Lower lobe of right lung (tissue), 2 donors: ENCODE measurements at places on chromosomes 3 and 15.

DNA sequence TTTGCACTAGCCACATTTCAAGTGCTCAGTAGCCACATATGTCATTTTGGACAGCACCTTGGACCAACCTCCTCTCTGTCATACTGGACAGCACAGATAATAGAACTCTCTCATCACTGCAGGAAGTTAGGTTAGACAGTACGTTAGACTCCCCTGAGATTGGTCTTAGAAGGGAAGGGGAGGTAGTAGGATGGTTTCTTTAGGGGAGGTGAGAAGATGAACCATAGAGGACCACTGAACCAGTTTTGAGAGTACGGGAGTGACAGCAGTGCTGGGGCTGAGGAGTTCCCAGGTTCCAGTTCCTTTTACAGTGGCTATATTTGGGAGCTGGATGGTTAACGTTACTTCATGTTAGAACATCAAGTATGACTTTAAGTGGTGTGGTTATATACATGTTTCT lies 7.8 kb downstream of the LRCH3 start:
- H3K4me1 ChIP-seq: peaks cover 39% of the 10 kb centered on the region
- DNase-seq: no peak
- no peak overlapping the region for H3K4me3 ChIP-seq
- no peaks in the 10 kb centered on the region for H3K36me3 ChIP-seq
- no peak overlapping the region for H3K27ac ChIP-seq

- H3K4me1 ChIP-seq: no peaks in the 10 kb centered on the region
- H3K27me3 ChIP-seq: no peaks in the 10 kb centered on the region
- no peak overlapping the region for H3K27ac ChIP-seq
- DNase-seq: no peak
- no peak overlapping the region for H3K4me3 ChIP-seq
Observed at GRCh38 chr15:44163370-44163769, 31.7 kb downstream of the FRMD5 start.

DNA sequence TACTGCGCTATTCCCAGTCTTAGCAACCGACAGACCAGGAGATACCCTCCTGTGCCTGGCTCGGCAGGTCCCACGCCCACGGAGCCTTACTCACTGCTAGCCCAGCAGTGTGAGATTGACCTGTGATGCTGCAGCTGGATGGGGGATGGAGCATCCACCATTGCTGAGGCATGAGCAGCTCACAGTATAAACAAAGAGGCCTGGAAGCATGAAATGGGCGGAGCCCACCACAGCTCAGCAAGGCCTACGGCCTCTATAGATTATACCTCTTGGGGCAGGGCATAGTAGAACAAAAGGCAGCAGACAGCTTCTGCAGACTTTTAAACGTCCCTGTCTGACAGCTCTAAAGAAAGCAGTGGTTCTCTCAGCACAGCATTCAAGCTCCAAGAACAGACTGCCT lies 160.3 kb downstream of the ANXA2 start:
- no peak overlapping the region for H3K4me3 ChIP-seq
- H3K27me3 ChIP-seq: no peaks in the 10 kb centered on the region
- no peaks in the 10 kb centered on the region for H3K4me1 ChIP-seq
- no peak for DNase-seq
- no peak overlapping the region for H3K27ac ChIP-seq

DNA sequence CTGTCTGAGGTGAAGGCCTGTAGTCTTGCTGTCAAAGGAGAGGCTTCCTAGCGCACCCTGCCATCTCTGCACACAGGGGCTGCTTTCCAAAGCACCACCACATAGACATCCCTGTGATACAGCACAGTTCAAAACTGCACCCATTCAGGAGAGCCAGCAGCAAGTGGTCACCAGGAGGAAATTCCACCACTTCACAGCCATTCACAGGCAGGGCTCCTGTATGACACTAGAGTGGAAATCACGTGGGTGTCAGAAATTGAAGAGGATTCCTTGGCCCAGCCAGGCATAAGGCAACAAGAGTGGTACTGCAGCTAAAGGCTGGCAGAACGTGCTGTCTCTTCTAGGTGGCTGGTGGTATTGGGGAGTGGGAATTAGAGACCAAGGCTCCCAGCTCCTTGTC lies 102.8 kb downstream of the RFTN1 start:
- H3K4me1 ChIP-seq: peaks cover 21% of the 10 kb centered on the region
- DNase-seq: no peak
- H3K27me3 ChIP-seq: no peaks in the 10 kb centered on the region
- H3K4me3 ChIP-seq: no peak overlapping the region

- no peaks in the 10 kb centered on the region for H3K27me3 ChIP-seq
- H3K4me1 ChIP-seq: no peaks in the 10 kb centered on the region
- no peaks in the 10 kb centered on the region for H3K36me3 ChIP-seq
- H3K27ac ChIP-seq: no peak overlapping the region
- H3K4me3 ChIP-seq: no peak overlapping the region
Observed at GRCh38 chr3:171058058-171058457, 31.5 kb upstream of the SLC2A2 start.

DNA sequence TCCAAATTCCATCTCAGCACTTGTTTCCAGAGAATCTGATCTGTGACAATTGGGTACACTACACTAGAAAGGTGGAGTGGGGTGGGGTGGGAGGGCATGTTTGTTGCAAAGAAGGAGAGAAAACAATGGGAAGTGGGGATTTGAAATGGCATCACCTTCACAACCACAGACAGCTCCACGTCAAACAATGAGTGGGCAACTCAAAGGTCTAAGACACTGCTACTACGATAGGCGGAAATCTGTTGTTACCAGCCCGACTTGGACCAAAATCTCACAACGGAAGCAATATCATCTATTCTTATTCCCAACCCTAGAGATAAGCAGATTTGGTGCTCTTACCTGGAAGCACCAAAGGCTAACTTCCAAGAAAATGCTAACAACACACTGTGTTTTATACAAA lies 3.3 kb downstream of the CYP19A1 start:
- no peaks in the 10 kb centered on the region for H3K36me3 ChIP-seq
- no peak overlapping the region for H3K27ac ChIP-seq
- no peak for DNase-seq

DNA sequence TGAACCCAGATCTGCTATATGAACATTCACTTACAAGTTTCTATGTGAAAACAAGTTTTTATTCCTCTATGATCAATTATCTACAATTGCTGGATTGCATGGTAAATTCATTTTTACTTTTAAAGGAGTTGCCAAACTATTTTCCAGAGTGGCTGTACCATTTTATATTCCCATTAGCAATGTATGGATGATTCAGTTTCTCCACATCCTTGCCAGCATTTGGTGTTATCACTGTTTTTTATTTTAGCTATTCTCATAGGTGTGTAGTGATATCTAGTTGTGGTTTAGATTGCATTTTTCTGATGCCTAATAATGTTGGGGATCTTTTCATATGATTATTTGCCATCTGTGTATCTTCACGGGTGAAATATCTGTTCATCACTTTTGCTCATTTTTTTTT lies 78.3 kb downstream of the APBA2 start:
- H3K4me1 ChIP-seq: no peaks in the 10 kb centered on the region
- H3K27ac ChIP-seq: no peak overlapping the region
- H3K27me3 ChIP-seq: no peaks in the 10 kb centered on the region

DNA sequence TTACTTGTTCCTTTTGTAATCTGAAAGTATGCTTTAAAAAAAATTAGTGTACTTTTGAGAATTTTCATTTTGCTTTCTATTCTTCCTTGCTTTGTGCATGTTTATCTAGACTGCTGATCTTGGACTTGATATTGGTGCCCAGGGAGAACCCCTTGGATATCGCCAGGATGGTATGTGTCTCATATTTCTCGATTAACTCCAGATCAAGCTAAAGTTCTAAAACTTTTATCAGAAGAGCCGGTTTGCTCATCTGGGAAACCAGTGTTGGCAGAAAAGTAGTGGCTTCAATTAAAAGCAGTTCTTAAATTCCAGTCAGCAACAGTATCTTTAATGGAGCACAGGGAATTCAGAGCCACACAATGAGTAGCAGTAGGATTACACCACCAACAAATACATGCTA lies 38.6 kb downstream of the CTNNB1 start:
- H3K27me3 ChIP-seq: no peaks in the 10 kb centered on the region
- peaks cover 95% of the 10 kb centered on the region for H3K36me3 ChIP-seq
- H3K4me3 ChIP-seq: no peak overlapping the region
- no peaks in the 10 kb centered on the region for H3K4me1 ChIP-seq
- H3K27ac ChIP-seq: no peak overlapping the region

GRCh38 chr3:149765762-149766334 lies 13.6 kb upstream of the COMMD2 start:
- H3K4me3 ChIP-seq: no peak overlapping the region
- no peaks in the 10 kb centered on the region for H3K36me3 ChIP-seq
- no peaks in the 10 kb centered on the region for H3K27me3 ChIP-seq
- H3K4me1 ChIP-seq: no peaks in the 10 kb centered on the region

DNA sequence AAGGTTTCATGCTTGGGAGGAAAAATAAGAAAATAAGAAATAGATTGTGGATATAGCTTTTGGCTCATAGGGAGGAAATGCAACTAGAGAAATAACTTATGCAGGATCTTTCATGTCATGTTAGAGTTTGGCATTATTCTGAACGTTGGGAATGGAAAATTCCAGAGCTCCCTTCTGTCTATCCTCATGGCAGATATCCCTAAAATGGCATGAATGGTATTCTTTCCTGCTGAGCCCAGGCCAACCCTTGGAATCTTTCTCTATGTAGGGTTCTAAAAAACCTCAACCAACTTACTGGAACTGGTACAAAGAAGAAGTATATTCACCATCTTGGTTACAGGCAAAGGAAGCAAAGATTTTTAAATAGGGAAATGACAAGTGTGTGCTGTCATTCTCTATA lies 212.5 kb downstream of the CHST2 start:
- H3K4me3 ChIP-seq: no peak overlapping the region
- no peak overlapping the region for H3K27ac ChIP-seq
- DNase-seq: no peak

DNA sequence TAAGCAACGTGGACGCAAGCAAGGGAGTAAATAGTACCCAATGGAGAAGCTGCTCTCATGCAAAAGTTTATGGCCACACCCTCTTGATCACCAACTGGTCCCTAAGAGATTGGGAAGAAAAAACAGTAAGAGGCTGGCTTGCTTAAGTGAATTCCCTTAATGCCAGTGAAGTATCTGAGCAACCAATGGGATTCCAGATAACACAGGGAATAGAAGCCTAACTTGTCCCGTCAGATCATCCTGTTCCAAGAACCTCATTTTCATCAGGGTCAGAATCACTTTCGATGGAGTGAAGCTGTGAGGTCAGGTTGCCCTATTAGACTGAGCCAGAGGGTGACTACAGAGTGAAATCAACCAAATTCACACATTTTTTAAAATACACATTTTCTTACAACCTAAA lies 104.3 kb downstream of the CD47 start:
- H3K4me1 ChIP-seq: peaks cover 50% of the 10 kb centered on the region
- no peak overlapping the region for H3K4me3 ChIP-seq
- no peaks in the 10 kb centered on the region for H3K27me3 ChIP-seq
- H3K27ac ChIP-seq: peak overlapping the region; percentile 32
- no peaks in the 10 kb centered on the region for H3K36me3 ChIP-seq

GRCh38 chr3:124599147-124599765 lies 131.0 kb upstream of the UMPS start:
- no peak overlapping the region for H3K4me3 ChIP-seq
- no peaks in the 10 kb centered on the region for H3K4me1 ChIP-seq
- no peaks in the 10 kb centered on the region for H3K36me3 ChIP-seq
- no peaks in the 10 kb centered on the region for H3K27me3 ChIP-seq
- no peak overlapping the region for H3K27ac ChIP-seq

GRCh38 chr3:81913886-81914663 lies 152.6 kb upstream of the GBE1 start:
- DNase-seq: no peak
- no peaks in the 10 kb centered on the region for H3K4me1 ChIP-seq
- no peak overlapping the region for H3K4me3 ChIP-seq
- no peaks in the 10 kb centered on the region for H3K36me3 ChIP-seq
- H3K27me3 ChIP-seq: no peaks in the 10 kb centered on the region

DNA sequence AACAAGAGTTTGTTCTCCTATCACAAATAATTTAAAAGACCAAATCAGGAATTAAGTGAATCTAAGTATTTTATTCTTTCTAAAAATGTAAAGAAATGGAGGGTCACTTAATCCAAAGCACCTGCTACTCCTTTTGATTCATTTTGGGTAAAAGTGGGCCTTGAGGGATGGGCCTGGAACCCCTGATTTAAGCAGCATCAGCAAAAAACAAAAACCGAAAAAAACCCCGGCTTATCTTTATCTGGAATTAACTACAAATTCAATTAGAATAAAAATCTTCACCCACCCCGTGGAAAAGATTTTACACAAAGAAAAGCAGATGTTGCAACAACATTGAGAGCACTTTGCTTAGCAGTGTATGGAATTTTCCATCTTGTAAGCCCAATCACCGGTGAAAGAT lies 1018.2 kb downstream of the MCTP2 start:
- H3K27me3 ChIP-seq: no peaks in the 10 kb centered on the region
- H3K36me3 ChIP-seq: no peaks in the 10 kb centered on the region
- no peak overlapping the region for H3K4me3 ChIP-seq
- peaks cover 5% of the 10 kb centered on the region for H3K4me1 ChIP-seq
- H3K27ac ChIP-seq: no peak overlapping the region
- no peak for DNase-seq

DNA sequence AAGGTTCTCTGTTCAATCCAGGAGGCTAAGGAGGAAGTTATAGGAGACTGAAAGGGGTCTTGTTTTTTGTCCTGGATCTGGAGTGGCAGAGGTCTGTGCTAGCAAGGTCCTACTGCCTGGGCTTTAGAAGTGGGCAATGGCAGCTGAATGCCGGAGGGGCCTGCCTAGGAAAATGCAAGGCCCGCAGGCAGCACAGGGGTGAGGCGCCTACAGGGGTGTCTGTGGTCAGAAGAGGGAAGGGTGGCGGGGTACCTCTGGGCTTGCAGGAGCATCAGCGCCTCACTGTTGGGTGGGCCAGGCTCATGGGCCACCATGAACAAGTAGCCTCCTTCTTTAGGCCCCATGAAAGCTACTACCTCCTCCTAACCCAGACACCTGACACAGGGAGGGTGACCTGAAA lies 175.4 kb downstream of the PEX5L start:
- no peak for DNase-seq
- no peak overlapping the region for H3K4me3 ChIP-seq
- H3K27ac ChIP-seq: no peak overlapping the region

- no peak overlapping the region for H3K4me3 ChIP-seq
- H3K27ac ChIP-seq: no peak overlapping the region
- no peak for DNase-seq
Observed at GRCh38 chr3:63945558-63946096, 33.4 kb upstream of the SCAANT1 start.

- H3K27me3 ChIP-seq: peaks cover 1% of the 10 kb centered on the region
- no peak for DNase-seq
- H3K36me3 ChIP-seq: no peaks in the 10 kb centered on the region
- no peak overlapping the region for H3K27ac ChIP-seq
- peaks cover 34% of the 10 kb centered on the region for H3K4me1 ChIP-seq
Observed at GRCh38 chr3:58630076-58630709, 36.4 kb downstream of the FAM3D start.
